ENCODE measurements at places on chromosomes 13 and 19.

DNA sequence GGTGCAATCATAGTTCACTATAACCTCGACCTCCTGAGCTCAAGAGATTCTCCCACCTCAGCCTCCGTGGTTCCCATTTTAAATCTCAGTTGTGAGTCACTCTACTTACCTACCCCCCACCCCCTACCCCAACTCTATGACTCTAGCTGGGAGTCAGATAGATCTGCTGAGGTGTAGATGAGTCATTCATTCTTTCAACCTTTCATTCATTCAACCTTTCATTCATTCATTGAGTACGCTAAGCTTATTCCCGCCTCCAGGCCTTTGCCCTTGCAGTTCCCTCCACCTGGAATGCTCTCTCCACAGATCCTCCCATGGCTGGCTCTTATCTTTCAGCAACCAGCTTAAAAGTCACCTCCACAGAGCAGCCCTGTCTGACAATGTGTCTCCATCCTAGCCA, 1.1 kb upstream of the MAST1 start:
- no peak for DNase-seq

DNA sequence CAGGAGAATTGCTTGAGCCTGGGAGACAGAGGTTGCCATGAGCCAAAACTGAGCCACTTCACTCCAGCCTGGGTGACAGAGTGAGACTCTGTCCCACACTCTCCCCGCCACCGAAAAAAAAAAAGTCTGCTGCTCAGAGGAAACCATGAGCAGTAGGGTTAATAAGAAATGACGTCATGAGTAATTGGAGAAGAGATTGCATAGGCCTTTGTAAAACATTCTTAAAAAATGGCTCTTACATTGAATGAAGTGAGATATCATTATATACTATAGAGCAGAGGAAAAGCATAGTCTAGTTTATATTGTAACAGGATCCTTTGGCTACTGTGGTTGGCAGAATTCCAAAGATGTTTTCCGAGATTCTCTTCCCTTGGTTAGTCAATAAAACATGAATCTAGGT, 228.2 kb downstream of the PCDH20 start:
- no peak for DNase-seq

DNA sequence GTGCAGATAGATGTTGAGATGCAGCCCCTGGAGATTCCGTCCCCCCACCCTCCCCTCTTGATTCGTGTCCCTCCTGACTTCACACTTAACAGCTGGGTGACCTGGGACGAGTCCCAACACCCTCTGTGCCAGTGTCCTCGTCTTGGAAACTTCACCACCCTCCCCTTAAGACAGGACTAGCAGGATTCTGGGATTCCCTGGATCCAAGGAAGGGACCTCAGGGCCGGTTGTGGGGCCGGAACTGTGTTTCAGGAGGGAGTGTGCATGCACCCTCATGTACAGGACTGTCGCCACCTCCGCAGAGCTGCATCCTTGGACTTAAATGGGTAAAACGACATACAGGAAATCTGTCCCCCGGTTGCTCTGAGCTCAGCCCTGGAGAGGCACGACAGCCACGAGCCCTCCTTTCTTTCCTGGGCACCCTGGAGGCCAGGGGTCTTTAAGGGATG, 990 bp downstream of the MYO9B start:
- no peak for DNase-seq

GRCh38 chr13:35784286-35784951, 307.9 kb upstream of the MAB21L1 start:
- DNase-seq, result no peak

GRCh38 chr13:114076329-114077090, 55.9 kb downstream of the RASA3 start:
- DNase-seq, result no peak

DNA sequence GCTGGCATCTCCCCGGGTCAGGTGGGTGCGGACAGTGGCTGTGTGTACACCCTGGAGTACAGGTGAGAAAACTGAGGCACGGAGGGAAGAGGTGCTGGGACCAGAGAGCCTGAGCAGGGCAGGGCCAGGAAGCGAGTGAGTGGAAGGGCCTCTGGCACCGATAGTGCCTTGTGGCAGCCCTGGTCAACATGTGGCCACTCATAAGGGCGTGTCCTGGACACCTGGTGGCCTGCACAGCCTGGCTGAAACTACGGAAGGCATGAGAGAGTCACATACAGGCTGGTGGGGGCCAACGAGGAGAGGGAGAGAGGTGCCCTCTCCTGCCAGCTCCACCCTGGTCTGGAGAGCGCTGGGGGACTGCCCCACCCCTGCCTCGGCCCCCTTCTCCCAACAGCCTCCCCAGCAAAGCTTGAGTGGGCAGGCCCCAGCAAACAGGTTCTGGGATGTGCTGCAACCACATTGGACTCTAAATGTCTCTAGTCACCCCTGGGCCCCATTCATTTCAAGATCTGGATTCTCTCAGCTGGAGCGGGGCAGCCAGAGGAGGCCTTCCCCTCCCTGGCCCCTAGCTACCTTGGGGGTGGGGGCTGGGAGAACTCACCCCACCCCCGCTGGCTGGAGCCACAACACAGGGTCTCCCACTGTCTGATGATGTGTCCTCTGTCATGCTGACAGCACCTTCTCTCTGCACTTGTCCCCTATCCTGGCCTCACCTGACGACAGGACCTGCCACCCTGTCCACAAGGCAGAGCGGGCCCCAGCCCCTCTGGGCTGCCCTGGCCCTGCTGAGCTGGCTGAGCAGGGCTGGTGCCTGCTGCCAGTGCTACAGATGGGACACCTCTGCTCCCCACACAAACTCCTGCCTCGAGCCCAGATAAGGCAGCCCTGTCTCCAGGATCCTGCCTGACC, 5.8 kb downstream of the CBARP start:
- no peak for DNase-seq

DNA sequence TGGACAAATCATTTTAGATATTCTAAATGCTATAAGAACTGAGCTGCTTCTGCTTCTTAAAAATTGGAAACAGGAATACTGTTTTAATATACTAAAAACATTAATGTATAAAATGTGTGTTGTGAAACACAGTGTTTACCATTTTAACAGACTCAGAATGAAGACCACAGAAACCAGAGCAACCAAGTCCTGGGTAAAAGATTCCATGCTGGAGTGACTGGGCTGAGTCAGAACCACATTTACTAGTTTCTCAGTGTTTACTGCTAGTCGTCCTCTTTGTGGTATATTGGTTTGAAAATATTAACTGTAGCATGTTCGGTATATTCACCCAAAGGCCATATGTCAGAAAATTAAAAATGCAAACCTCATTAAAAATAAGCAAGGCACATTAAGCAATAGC, 31.9 kb downstream of the ANKRD10 start:
- DNase-seq, result no peak

- DNase-seq, result no peak
These were observed 9.1 kb downstream of the GRIN3B start for GRCh38 chr19:1009041-1009980.

GRCh38 chr19:33621065-33621785, 528 bp upstream of the CHST8 start:
- no peak for DNase-seq
